ENCODE measurements at places on chromosomes 13 and 19.
A peak's percentile ranks its signal among the peaks of the same experiment; 100 is the strongest.

DNA sequence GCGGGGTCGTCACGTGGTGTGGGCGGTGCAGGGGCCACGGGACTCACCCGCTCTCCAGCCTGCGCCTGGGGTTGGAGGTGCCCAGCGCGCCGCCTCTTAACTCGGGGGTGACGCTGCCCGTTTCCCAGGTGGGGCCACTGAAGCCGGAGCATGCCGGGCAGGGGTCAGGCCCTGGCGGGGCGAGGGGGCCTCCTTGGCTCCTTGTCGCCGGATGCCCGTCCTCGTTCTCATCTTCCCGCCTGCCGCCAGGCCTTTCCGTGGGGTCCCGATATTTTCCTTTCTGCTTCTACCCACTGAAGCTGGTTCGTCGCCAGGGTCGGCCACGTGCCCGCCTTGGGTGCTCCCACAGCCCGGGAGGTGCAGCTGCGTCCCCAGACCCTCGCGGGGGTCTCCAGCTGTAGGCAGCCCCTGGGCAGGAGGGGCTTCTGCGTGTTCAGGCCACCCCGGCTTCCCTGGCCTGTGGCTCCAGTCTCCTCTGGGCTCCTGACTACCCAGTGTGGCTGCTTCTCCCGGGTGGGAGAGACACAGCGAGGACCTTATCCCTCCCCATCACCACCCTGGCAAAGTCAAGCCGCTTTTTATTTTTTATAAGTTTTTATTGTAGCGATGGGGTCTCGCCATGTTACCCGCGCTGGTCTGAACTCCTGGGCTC lies 772 bp downstream of the FAM174C start:
- DNase-seq: no peak

DNA sequence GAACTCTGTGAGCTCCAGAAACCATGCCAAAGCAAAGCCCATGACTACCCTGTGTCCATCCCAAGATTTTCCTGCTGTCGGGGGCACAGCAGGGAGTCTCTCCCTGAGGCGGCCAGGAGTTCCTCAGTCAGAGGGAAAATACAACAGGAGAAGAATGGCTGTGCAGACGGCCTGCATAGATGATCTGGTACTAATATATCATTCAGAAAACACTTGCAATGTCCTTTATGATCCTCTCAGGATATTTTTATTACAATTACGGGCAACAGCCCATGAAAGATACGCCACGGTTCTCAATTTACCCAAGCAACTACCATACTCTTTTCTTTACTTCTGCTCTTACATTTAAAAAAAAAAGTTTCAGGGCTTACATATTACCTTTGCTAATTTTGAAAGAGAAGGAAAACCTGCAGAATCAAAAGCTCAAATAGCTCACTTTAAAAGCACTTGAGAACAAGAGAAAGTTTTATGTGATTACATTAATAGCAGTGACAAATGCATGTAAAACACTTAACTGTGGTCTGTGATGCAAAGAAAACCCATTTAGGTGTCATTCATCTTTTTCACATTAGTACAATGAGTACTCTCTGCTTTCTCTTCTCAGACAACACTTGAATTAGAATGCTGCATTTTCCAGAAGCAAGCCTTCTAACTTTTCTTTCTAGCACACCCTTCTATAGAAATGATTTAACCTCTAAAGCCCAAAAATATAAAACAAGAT lies 460.8 kb downstream of the KLF5 start:
- no peak for DNase-seq

DNA sequence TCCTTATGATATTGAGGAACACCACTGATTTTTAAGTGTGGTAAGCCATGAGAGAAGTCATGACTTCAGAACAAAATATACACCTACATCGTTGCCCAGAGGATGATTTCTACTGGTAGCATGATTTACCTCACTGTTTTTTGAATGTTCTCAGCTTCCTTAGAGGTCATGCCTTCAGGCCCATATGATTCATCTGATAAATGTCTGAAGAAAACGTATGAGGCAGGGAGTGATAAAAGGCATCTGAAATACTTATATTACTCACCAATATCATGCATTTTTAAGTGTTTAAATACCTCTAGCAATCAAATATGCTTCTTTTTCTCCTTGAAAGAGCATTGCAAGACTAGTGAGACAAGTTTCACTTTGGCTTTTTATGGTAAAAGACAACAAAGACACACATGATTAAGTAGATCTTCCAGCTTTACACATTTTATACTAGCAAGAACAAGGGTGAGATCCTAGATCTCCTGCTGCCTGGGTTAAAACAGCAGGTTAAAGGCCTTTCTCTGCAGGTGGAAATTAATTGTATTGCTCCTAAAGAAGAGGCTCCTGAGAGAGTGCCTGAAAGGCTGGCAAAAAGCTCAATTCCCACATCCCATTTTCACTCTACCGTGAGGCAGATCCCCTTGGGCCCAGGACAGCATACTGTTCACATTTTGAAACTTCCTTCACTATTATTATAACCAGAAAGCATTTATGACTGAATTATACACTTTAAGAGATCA lies 432.4 kb downstream of the SLITRK1 start:
- DNase-seq: no peak

DNA sequence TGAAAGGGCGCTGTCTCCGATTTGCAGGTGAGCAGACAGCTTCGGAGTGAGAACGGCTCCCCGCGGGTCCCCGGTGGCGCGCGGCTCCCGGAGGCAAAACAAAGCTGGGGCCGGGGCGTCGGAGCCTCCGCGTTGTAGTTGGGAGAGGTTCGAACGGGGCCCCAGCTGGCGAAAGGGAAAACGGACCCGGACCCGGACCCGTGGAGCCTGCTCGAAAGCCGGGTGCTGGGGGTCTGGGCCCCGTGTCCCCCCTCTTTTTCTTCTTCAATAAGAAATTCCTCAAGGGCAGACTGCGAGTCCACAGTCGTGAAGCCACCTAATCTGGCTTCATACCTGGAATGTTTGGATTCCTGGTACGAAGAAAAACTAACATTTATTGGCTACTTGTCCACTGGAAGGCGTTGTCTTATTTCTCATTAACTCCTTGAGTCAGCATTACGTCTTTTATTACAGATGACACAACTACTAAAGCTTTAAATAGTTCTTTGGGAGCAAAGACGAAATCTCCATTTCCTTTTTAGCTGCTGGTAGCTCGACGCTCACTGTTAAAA lies 632 bp upstream of the MTIF3 start:
- peak; percentile 18 for DNase-seq

Measured in activated T-helper 1 cell treated with Interleukin-2 at 50 U/mL for 16 hours (primary cell).